ENCODE measurements at places on chromosomes 2 and 18. TPM values are rescaled to one million over a fixed set of nuclear protein-coding genes. Genes with fewer than 3 reads are reported as not detected.

- no peak for DNase-seq
Measured at GRCh38 chr2:201403880-201404279, 46.7 kb upstream of the FLACC1 start.

Gene SGPP2
- total RNA-seq: 19.8 TPM

DNA sequence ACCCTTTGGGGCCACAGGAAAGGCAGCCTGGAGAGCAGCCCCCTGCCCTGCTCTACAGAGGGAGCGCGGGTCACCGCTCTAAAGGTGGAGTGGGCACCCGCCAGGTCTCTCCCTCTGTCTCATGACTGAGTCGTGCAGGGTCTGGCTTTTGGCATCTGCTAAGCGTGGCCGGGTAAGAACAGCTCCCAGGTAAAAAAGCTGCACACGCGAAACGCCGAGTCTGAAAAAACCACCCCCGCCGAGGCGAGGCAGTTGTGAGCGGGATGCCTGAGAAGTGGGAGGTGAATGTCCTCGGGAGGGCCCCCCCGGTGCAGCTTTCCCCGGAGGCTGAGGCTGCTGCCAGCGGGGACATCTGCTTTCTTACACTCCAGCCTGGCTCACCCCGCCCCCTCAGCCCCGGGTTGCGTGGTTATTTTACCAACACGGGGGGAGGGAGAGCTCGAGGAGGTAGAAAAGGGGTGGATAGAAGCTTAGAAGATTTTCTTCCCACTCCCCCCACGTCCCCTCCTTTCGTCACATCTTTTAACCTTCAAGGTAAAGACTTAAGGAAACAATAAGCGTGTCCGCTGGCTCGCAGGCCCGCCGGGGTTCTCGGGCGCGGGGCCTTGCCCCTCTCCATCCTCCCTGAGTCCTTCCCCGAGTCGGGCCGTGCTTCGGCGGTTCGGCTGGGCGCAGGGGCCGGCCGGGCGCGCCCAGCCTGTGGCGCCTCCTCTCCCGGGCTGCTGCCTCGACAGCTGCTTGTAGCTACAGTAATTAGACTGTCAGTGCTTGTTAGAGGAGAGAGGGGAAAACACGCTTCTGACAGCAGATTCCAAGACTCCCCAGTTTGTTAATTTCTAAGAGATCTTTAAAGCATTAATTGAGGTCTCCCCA lies 70.6 kb upstream of the PSMD14 start:
- peak; percentile 18 for DNase-seq

- no peak for DNase-seq
Measured at GRCh38 chr2:213316001-213316735, 31.9 kb downstream of the SPAG16 start.

- DNase-seq: no peak
Measured at GRCh38 chr2:151264157-151264825, 2.6 kb upstream of the RBM43 start.

GRCh38 chr2:238754259-238754658 lies 93.6 kb upstream of the TWIST2 start:
- no peak for DNase-seq

DNA sequence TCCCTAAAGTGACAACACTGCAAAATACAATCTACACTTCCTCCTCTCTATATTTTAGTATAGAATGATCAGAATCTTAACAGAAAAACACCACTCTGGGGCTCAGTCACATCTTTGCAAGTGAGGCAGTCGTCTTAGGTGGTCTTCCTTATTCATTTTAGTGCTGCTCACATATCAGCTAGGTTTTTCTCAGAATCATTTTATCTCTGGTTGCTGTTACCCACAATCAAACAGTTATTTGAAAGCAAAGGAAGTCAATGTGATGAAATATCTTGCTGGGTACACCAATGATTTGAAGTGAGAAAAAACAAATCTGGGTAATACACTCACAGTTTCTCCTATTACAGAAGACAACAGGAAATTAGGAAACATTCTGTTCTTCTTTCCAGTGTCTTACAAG lies 275.2 kb downstream of the DSEL start:
- DNase-seq: no peak

DNA sequence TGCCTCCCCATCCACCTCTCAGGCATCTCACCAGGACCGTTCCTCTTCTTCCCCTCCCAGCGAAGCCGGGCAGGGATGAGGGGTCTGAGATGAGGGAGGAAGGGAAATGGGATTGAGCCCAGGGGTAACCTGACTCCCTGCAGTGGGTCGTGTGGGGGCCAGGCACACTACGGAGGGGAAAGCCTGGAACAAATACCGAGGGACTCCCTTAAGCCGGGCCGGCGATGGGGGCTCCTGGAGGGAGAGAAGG lies 250 bp upstream of the SPEG start:
- DNase-seq: no peak

- no peak for DNase-seq
Measured at GRCh38 chr2:132252191-132252893, 90.6 kb upstream of the ANKRD30BL start.

DNA sequence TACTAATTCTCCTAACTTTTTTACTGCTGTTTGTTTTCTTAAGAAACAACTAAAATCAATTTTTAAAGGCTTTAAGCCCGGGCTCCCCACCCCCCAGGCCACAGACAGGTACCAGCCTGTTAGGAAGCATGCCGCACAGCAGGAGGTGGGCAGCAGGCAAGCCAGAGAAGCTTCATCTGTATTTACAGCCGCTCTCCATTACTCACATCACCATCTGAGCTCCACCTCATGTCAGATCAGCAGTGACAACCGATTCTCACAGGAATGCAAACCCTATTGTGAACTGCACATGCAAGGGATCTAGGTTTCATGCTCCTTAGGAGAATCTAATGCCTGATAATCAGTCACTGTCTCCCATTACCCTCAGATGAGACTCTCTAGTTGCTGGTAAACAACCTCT lies 517.0 kb downstream of the NRXN1 start:
- DNase-seq: no peak

Gene FHOD3
- 1.6 TPM for total RNA-seq

DNA sequence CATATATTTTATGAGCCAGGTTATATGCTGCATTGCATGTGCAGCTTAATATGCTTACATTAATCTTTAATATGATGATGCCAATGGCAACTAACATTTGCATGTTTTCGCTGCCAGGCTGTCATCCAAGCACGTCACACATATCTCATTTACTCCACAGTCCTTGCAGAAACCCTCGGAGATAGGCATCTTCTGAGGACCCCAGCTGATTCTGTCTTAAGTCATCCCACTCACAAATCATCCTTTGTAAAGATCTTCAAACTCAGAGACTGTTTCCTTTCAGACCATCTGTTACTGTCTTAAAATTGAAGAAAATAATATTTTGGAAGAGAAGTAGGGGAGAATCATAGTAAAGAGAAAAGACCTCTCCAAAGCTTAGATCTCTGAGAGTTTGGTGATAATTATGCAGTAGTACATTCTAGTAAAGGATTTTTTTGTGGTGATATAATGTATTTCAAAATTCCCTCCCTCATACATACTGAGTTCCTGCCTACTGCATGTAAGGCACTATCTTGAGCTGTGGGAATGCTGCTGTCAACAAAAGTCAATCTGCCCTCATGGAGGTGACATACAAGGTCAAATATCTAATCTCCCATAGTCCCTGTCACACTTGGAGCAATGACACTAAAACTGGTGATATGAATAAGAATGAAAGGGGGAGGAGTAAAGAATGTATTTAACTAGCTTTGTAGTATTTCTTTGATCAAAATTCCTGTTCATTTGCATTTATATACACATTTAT lies 11.0 kb downstream of the ITGA4 start:
- DNase-seq: no peak

- peak; percentile 40 for DNase-seq
Measured at GRCh38 chr18:8367217-8367988, 241.8 kb upstream of the RAB12 start.

DNA sequence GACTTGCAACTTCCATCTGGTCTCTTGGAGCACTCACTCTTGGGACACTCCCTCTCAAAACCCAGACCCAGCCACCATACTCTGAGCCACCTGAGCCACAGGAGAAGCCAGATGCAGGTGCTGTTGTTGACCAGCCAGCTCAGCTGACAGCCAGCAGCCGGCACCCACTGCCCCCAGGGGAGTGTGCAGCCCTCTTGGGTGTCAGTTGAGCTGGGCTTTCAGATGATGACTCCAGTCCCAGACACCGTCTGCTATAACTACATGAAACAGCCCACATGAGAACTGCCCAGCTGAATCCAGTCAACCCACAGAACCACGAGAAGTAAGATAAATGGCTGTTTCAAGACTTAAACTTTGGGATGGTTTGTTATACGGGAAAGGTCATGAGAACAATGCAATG lies 10.7 kb upstream of the IGFBP2 start:
- no peak for DNase-seq

Gene TPO
- total RNA-seq: not detected

GRCh38 chr2:127701651-127702394 lies 526 bp downstream of the SFT2D3 start:
- DNase-seq: peak; percentile 72

Gene MAPRE2
- total RNA-seq: 51.8 TPM

Gene CRYBA2
- 30.1 TPM for total RNA-seq

Gene CAD
- 59.7 TPM for total RNA-seq

Gene PLA2R1
- total RNA-seq: 1.7 TPM

Gene CCDC148
- total RNA-seq: 4.6 TPM

Gene POTEJ
- 0.19 TPM for total RNA-seq

- no peak for DNase-seq
Measured at GRCh38 chr2:85585781-85586105, 1.5 kb downstream of the VAMP5 start.

DNA sequence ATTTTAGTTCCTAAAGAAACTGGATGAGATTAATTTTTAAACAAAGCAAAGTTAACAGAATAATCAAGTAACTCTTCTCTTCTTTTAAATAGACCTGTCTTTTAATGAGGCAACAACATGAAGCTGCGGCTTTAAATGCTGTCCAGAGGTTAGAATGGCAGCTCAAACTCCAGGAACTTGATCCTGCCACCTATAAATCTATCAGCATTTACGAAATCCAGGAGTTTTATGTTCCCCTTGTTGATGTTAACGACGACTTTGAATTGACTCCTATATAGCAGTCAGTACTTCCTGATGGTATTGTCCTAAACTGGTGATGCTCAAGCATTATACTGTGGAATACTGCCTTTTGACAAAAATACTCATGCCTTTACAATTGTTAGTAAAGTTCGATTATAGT lies 53.7 kb upstream of the TWSG1 start:
- DNase-seq: no peak

- DNase-seq: no peak
Measured at GRCh38 chr18:78709261-78709809, 270.3 kb upstream of the SALL3 start.

DNA sequence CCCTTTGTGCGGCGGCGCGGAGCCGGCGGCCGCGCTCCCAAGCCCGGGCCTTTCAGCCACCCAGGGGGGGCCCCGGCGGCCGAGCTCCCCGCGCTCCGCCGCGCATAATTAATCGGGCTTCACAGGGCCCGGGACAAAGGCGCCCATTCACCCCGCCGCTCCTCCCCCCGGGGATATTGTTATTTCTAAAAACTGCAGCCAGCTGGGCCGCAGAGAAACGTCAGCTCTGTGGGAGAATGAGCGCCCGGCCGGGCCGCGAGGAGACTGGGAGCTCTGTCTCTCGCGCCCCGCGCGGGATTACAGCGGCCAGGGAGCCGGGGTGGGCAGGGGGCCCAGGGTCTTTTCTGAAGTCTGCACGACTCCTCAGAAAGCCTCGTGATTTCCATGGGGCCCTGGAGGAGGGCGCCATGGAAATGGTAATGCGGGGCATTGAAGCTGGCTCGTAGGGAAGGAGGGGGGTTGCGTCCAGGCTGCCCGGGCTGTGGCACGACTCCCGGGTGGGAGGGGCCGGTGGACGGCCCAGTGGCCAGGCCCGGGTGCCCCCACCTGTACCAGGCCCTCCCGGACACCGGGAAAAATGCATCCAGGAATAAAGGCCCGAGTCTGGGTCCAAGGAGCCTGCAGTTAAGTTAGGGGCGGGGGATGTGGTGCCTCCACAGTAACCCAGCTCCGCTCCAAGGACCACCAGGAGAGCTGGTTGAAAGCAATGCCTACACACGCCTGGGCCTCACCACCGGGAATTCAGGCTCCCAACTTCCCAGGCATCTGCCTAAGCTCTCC lies 125.3 kb downstream of the ZFP36L2 start:
- no peak for DNase-seq

Measured in progenitor cell of endocrine pancreas (in vitro differentiated cells).